ENCODE measurements at places on chromosomes 7 and 10. TPM values are rescaled to one million over a fixed set of nuclear protein-coding genes. Genes with fewer than 3 reads are reported as not detected.
A peak's percentile ranks its signal among the peaks of the same experiment; 100 is the strongest.

TMEM26 gene
- 0.29 TPM for total RNA-seq

GTF2IRD2 gene
- total RNA-seq: 20.5 TPM

- no peaks in the 10 kb centered on the region for H3K27me3 ChIP-seq
- no peak overlapping the region for H3K27ac ChIP-seq
- no peaks in the 10 kb centered on the region for H3K4me1 ChIP-seq
- no peak overlapping the region for H3K4me3 ChIP-seq
- no peaks in the 10 kb centered on the region for H3K36me3 ChIP-seq
- no peak for DNase-seq
Measured at GRCh38 chr10:116430288-116430687, 2.6 kb downstream of the PNLIPRP3 start.

DNA sequence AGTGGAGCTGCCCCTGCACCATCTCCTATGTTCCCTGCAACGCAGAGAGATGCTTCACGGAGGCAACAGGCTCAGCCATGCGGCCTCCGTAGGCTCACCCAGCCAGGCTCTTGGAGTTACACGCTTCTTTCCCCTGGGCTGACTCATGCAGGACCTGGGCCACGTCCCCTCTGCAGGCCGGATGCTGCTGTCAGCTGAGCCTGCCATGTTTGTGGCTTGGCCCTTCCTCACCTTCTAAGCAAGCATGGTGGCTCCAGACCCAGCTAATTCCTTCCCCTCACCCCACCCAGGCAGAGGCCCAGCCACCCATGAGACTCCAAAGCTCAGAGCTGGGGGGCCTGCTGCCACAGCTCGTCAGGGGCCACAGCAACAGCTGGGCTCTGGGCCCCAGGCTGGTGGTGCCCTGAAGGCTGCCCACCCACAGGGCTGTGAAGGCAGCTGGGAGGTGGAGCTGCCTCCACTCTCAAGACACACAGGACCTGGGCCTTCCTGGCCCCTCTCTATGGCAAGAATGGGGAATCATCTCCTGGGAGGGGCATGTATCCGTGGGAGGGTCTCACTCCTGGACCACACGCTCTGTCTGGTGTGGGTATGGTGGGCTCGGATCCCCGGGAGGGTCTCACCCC lies 219.6 kb downstream of the ELFN1 start:
- H3K4me3 ChIP-seq: no peak overlapping the region
- no peak overlapping the region for H3K27ac ChIP-seq
- no peaks in the 10 kb centered on the region for H3K4me1 ChIP-seq
- DNase-seq: no peak
- H3K36me3 ChIP-seq: no peaks in the 10 kb centered on the region

GRCh38 chr10:1162481-1163203 lies 106.5 kb downstream of the WDR37 start:
- no peaks in the 10 kb centered on the region for H3K36me3 ChIP-seq
- no peak overlapping the region for H3K27ac ChIP-seq
- H3K4me1 ChIP-seq: no peaks in the 10 kb centered on the region
- no peak overlapping the region for H3K4me3 ChIP-seq
- no peaks in the 10 kb centered on the region for H3K27me3 ChIP-seq

DNA sequence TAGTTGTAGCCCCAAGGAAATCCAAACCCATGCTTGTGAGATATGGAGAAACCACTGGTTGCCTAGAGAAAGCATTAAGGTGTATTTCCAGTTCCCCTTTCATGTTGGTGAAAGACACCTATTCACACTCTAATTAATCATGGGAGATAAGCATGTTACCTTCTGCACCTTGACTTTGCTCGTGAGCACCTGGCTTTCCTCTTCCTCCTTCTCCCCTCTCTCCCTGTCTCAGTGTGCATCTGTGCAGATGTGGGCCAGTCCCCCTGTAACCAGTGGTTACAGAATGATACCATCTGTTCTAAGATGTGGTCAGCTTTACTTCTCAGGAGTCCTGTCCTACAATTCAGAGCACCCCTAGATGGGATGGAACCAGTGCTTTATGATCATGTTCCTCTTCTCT lies 160.6 kb downstream of the LCOR start:
- H3K4me3 ChIP-seq: no peak overlapping the region
- H3K27ac ChIP-seq: no peak overlapping the region
- H3K27me3 ChIP-seq: no peaks in the 10 kb centered on the region

GRCh38 chr10:95831076-95831475 lies 75.1 kb downstream of the ENTPD1 start:
- peaks cover 24% of the 10 kb centered on the region for H3K4me1 ChIP-seq
- no peaks in the 10 kb centered on the region for H3K27me3 ChIP-seq
- no peak overlapping the region for H3K4me3 ChIP-seq
- no peak overlapping the region for H3K27ac ChIP-seq
- DNase-seq: no peak
- H3K36me3 ChIP-seq: no peaks in the 10 kb centered on the region

DNA sequence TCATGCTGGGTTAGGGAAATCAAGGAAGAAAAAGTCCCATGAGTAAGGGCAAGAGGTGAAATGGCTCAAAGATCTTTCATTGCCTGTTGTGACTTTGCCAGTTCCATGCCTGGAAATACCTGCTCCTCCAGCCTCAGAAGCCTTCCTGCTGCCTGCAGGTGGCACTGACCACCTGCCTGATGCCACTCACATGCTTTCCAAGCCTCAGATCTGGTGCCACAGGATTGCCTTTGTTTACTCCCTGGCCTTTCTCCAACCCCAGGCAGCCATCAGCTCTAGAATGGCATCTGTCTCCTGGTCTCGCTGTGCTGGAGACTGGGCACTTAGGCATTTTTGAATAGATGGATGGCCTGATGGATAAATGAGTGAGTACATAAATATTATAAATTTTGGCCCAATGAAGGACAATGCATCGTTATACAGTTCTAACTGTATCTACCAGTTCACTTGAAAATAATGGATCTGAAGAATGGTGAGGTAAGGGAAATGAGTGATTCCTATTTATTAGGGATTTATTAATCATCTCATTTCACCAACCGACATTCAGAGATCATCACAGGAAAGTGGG lies 657.2 kb downstream of the INHBA start:
- no peaks in the 10 kb centered on the region for H3K4me1 ChIP-seq
- H3K27me3 ChIP-seq: no peaks in the 10 kb centered on the region
- H3K4me3 ChIP-seq: no peak overlapping the region
- H3K36me3 ChIP-seq: no peaks in the 10 kb centered on the region
- H3K27ac ChIP-seq: no peak overlapping the region

DNA sequence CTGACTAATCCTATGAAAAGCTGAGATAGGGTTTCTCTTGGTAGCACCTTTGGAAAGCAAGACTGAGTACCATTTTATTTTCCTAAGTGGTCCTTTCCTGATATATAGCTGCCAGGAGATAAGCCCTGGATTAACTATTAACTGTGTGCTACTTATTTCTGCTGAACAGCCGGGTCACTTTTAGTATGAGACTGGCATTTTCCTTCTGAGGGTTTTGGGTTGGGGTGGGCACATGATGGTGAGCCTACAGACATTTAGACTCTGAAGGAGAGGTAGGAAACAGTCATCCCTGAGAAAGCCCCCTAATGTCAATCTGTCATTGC lies 29.8 kb upstream of the BMPR1A start:
- H3K4me3 ChIP-seq: no peak overlapping the region
- no peak for DNase-seq
- peak overlapping the region; percentile 10 for H3K27ac ChIP-seq
- H3K27me3 ChIP-seq: no peaks in the 10 kb centered on the region
- no peaks in the 10 kb centered on the region for H3K36me3 ChIP-seq
- H3K4me1 ChIP-seq: peaks cover 37% of the 10 kb centered on the region

Data from esophagus muscularis mucosa (tissue), 4 donors.